ENCODE measurements at places on chromosomes 5 and 9. TPM values are rescaled to one million over a fixed set of nuclear protein-coding genes. Genes with fewer than 3 reads are reported as not detected.

DNA sequence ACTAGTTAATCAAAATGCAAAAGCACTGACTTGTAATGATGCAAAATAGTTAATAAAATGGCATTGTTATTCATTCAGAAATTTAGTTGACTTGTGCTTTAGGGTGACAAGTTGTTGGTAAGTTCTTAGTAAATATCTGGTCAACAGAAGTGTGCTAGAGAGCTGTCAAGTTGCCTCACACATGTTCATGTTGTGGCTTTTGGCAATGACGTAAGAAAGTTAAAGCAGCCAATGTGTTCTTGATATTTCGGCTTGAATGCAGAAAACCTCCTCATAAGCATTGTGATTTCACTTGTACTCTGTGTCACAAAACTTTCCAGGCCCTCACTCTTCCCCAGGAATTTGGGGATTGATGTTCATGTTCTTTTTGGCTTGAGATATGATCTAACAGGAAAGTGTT lies 626.7 kb downstream of the PRR16 start:
- no peak overlapping the region for H3K4me3 ChIP-seq
- H3K27ac ChIP-seq: no peak overlapping the region
- no peaks in the 10 kb centered on the region for H3K4me1 ChIP-seq
- no peak for DNase-seq
- H3K36me3 ChIP-seq: no peaks in the 10 kb centered on the region

- DNase-seq: no peak
- H3K36me3 ChIP-seq: no peaks in the 10 kb centered on the region
- H3K4me1 ChIP-seq: no peaks in the 10 kb centered on the region
- no peak overlapping the region for H3K27ac ChIP-seq
- H3K27me3 ChIP-seq: no peaks in the 10 kb centered on the region
- H3K4me3 ChIP-seq: no peak overlapping the region
Measured at GRCh38 chr9:23542438-23542837, 283.6 kb downstream of the ELAVL2 start.

DNA sequence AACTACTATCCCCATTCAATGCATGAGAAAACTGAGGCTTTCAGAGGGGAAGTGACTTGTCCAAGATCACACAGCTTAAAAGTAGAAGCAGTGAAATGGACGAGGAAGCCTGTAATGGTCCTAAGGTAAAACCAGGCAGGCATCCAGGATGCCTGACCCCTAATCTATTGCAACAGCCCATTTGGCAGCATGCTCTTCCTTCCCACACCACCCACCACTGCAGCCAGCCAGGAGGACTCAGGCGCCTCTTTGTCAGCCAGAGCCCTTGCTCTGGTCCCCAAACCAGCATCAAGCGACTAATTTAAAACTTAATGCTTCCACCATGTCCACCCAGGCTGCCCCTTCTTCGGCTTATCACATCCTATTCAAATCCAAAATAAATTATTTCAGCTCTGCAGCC lies 541.6 kb downstream of the CDK5RAP2 start:
- H3K36me3 ChIP-seq: no peaks in the 10 kb centered on the region
- H3K4me1 ChIP-seq: no peaks in the 10 kb centered on the region
- H3K27ac ChIP-seq: no peak overlapping the region
- no peak for DNase-seq
- H3K27me3 ChIP-seq: no peaks in the 10 kb centered on the region

TMEM174 gene
- total RNA-seq: not detected

CCL19 gene
- total RNA-seq: not detected

DNA sequence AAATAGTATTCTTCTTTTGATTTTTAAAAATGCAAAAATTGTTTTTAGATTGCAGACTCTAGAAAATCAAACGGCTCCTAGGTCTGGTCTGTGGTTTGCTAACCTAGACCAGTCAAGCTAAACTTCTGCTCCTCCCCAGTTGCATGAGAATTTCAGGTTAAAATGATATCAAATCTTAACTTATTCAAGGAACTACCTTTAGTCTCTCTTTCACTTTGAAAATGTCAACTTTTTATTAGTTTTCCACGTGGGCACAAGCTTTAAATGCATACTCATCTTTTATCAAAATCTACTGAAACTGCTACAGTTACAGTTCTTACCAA lies 8.8 kb downstream of the CAMK4 start:
- H3K27me3 ChIP-seq: no peaks in the 10 kb centered on the region
- H3K4me3 ChIP-seq: no peak overlapping the region
- DNase-seq: no peak
- no peaks in the 10 kb centered on the region for H3K4me1 ChIP-seq
- H3K27ac ChIP-seq: no peak overlapping the region

PHYKPL gene
- 35.1 TPM for total RNA-seq

- no peak overlapping the region for H3K4me3 ChIP-seq
- DNase-seq: no peak
- H3K4me1 ChIP-seq: peaks cover 96% of the 10 kb centered on the region
- peak overlapping the region; percentile 87 for H3K27ac ChIP-seq
- peaks cover 19% of the 10 kb centered on the region for H3K36me3 ChIP-seq
Measured at GRCh38 chr5:139666551-139666950, 18.4 kb downstream of the CXXC5 start.

SOWAHA gene
- total RNA-seq: under 0.01 TPM

DNA sequence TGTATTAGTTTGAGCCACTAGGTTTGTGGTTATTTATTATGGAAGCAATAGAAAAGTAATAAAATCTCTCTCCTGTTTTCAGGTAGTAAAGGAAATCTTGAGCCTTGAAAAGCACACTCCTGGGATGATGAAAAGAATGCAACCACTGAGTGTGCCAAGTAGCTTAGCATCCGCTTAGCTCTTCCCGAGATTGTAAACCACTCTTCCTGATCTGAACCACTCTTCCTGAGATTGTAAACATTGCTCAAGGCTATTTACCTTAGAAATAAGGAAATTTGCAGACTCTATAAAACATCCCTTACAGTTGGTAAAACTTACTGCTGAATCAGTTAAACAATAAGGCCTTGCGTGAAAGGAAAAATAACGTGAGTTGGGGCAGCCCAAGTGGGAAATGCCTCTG lies 17.4 kb upstream of the IL33 start:
- no peaks in the 10 kb centered on the region for H3K36me3 ChIP-seq
- DNase-seq: no peak
- H3K4me3 ChIP-seq: no peak overlapping the region
- H3K4me1 ChIP-seq: no peaks in the 10 kb centered on the region
- no peaks in the 10 kb centered on the region for H3K27me3 ChIP-seq

GRCh38 chr5:62256161-62257019 lies 49.6 kb upstream of the KIF2A start:
- no peaks in the 10 kb centered on the region for H3K4me1 ChIP-seq
- no peak overlapping the region for H3K4me3 ChIP-seq
- H3K27me3 ChIP-seq: no peaks in the 10 kb centered on the region
- H3K36me3 ChIP-seq: no peaks in the 10 kb centered on the region
- H3K27ac ChIP-seq: no peak overlapping the region

GRCh38 chr5:132669966-132670882 lies 3.6 kb upstream of the IL4 start:
- H3K27me3 ChIP-seq: no peaks in the 10 kb centered on the region
- H3K36me3 ChIP-seq: no peaks in the 10 kb centered on the region
- no peak overlapping the region for H3K27ac ChIP-seq
- DNase-seq: no peak

- H3K27ac ChIP-seq: peak overlapping the region; percentile 70
- H3K36me3 ChIP-seq: peaks cover 32% of the 10 kb centered on the region
- H3K4me1 ChIP-seq: peaks cover 7% of the 10 kb centered on the region
- no peak for DNase-seq
- H3K27me3 ChIP-seq: no peaks in the 10 kb centered on the region
Measured at GRCh38 chr9:132610661-132611060, 28.3 kb downstream of the BARHL1 start.

DNA sequence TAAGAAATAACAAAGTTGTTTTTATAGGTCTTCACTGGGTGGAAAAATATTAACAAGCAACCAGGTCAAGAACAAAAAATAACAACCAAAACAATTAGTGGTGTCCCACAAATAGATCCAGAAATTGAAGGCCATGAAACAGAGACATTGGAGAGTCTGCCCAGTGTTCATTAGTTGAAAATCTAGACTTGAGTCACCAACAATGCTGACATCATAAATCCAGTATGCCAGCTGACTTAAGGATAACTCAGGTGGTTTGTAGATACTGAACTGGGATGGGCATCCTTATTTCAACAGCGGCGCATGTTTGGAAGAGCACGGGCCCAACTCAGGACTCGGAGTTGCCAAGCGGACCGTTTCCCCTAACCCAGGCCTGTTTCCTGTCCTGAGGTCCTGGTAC lies 80.7 kb upstream of the TNFAIP8 start:
- H3K36me3 ChIP-seq: no peaks in the 10 kb centered on the region
- peak overlapping the region; percentile 52 for H3K27ac ChIP-seq
- peaks cover 16% of the 10 kb centered on the region for H3K4me1 ChIP-seq
- DNase-seq: no peak
- no peaks in the 10 kb centered on the region for H3K27me3 ChIP-seq
- no peak overlapping the region for H3K4me3 ChIP-seq

LRRC26 gene
- not detected for total RNA-seq

DNA sequence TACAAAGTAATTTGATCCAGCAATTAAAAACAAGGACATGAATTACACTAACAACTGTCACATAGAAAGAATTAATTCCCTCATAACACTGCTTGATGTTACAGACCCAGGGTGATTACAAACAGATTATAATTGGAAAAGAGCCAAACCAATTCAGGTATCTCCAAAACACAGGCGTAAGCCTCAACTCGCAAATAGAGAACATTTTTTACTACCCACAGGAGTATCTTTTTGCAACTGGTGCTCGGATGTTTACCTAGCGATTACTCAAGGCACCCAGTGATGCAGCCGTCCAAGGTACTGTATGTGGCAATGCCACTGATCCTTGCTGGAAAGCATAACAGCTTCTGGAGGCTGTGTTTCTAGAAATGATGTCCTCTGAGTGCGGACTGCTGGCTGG lies 386.1 kb upstream of the KIF2A start:
- H3K4me3 ChIP-seq: no peak overlapping the region
- no peaks in the 10 kb centered on the region for H3K36me3 ChIP-seq
- no peaks in the 10 kb centered on the region for H3K4me1 ChIP-seq
- H3K27ac ChIP-seq: no peak overlapping the region
- H3K27me3 ChIP-seq: no peaks in the 10 kb centered on the region
- peak; percentile 29 for DNase-seq

- no peak overlapping the region for H3K27ac ChIP-seq
- H3K36me3 ChIP-seq: no peaks in the 10 kb centered on the region
Measured at GRCh38 chr5:13866792-13867191, 77.7 kb downstream of the DNAH5 start.

SOX30 gene
- under 0.01 TPM for total RNA-seq

GRCh38 chr9:94867281-94867841 lies 140.9 kb downstream of the AOPEP start:
- H3K27me3 ChIP-seq: no peaks in the 10 kb centered on the region
- peak overlapping the region; percentile 29 for H3K4me3 ChIP-seq
- peaks cover 81% of the 10 kb centered on the region for H3K4me1 ChIP-seq
- peak overlapping the region; percentile 99 for H3K27ac ChIP-seq
- DNase-seq: peak; percentile 55
- H3K36me3 ChIP-seq: no peaks in the 10 kb centered on the region

GRCh38 chr5:179558932-179559283 lies 8.6 kb downstream of the RUFY1 start:
- peak overlapping the region; percentile 87 for H3K4me3 ChIP-seq
- peaks cover 24% of the 10 kb centered on the region for H3K36me3 ChIP-seq
- peak overlapping the region; percentile 44 for H3K27ac ChIP-seq
- no peaks in the 10 kb centered on the region for H3K27me3 ChIP-seq
- peaks cover 11% of the 10 kb centered on the region for H3K4me1 ChIP-seq
- no peak for DNase-seq

LYRM7 gene
- 4.7 TPM for total RNA-seq

- DNase-seq: peak; percentile 56
- H3K27me3 ChIP-seq: no peaks in the 10 kb centered on the region
- no peaks in the 10 kb centered on the region for H3K4me1 ChIP-seq
- no peak overlapping the region for H3K4me3 ChIP-seq
Measured at GRCh38 chr5:97297063-97297703, 114.1 kb upstream of the RIOK2 start.

SLC6A19 gene
- total RNA-seq: not detected

DNA sequence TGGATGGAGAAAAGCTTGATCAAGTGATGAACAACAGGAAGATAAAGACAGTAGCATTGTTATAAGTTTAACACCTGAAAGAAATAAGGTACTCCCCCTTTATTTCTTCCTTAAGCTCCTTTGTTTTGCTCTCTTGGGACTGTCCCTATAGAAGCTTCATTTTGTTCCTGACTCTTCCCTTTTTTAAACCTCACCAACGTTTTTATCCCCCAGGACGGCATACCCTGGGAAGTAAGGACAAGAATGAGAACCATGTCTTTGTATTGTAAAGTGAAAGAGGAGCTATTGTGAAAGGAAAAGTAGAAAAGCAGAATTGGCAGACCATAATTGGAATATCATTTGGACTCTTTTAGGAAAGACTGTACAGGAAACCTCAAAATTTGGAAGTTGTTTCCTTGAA lies 1368.6 kb upstream of the C9orf72 start:
- H3K36me3 ChIP-seq: no peaks in the 10 kb centered on the region
- DNase-seq: no peak
- no peak overlapping the region for H3K27ac ChIP-seq
- H3K27me3 ChIP-seq: no peaks in the 10 kb centered on the region
- no peaks in the 10 kb centered on the region for H3K4me1 ChIP-seq
- no peak overlapping the region for H3K4me3 ChIP-seq

ENTPD2 gene
- not detected for total RNA-seq

SPINK13 gene
- not detected for total RNA-seq

- H3K4me1 ChIP-seq: peaks cover 13% of the 10 kb centered on the region
- no peak overlapping the region for H3K27ac ChIP-seq
- no peaks in the 10 kb centered on the region for H3K27me3 ChIP-seq
Measured at GRCh38 chr5:149353911-149354310, 3.9 kb upstream of the PCYOX1L start.

- no peaks in the 10 kb centered on the region for H3K36me3 ChIP-seq
- DNase-seq: no peak
- no peaks in the 10 kb centered on the region for H3K27me3 ChIP-seq
- no peak overlapping the region for H3K4me3 ChIP-seq
- H3K27ac ChIP-seq: no peak overlapping the region
- no peaks in the 10 kb centered on the region for H3K4me1 ChIP-seq
Measured at GRCh38 chr9:131262327-131263032, 13.8 kb downstream of the FAM78A start.

CDKN2A gene
- total RNA-seq: 32.1 TPM

- H3K4me3 ChIP-seq: no peak overlapping the region
- peaks cover 4% of the 10 kb centered on the region for H3K4me1 ChIP-seq
- H3K27ac ChIP-seq: no peak overlapping the region
- peaks cover 23% of the 10 kb centered on the region for H3K27me3 ChIP-seq
- H3K36me3 ChIP-seq: peaks cover 5% of the 10 kb centered on the region
- DNase-seq: peak; percentile 82
Measured at GRCh38 chr9:128393970-128394369, 22.8 kb downstream of the URM1 start.
